ENCODE measurements at places on chromosomes 13 and 19. TPM values are rescaled to one million over a fixed set of nuclear protein-coding genes. Genes with fewer than 3 reads are reported as not detected.

- ATAC-seq, result no peak
Observed at GRCh38 chr19:57075801-57076492, 43.8 kb upstream of the USP29 start.

GRCh38 chr19:45440259-45440638 is 16.5 kb upstream of the ERCC1 start:
- no peak for ATAC-seq

DNA sequence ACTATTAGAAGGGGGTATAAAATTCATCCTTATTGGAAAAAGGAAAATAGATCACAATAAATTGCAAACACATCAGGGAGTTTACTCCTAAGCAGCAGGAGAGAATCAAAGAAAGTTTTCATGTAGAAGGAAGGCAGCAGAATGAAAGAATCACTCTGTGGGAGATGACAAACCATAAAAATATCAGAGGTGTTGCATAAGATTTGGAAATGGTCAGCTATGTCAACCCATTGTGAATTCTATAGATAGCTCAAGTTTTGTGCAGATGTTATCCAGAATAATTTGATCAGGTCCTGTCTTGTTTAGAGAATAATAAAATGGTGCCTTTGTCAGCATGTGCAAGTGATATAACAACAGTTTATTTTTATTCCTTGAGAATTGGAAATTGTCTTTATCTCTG is 622.4 kb downstream of the DCT start:
- no peak for ATAC-seq

GRCh38 chr19:42295831-42296525 is 6.0 kb upstream of the PRR19 start:
- ATAC-seq, result peak; percentile 87

GRCh38 chr19:2476451-2477140 is 669 bp downstream of the GADD45B start:
- no peak for ATAC-seq

- no peak for ATAC-seq
Observed at GRCh38 chr13:89382981-89383380, 1711.8 kb downstream of the SLITRK5 start.

- no peak for ATAC-seq
Observed at GRCh38 chr19:28999724-29000433, 213.1 kb downstream of the UQCRFS1 start.

GRCh38 chr19:41192574-41193429 is at the start of gene CYP2S1:
Gene CYP2S1, plus strand, starts transcription at chr19:41193219. Its CDS starts 46 bp downstream, at chr19:41193265.
- peak; percentile 88 for ATAC-seq

DNA sequence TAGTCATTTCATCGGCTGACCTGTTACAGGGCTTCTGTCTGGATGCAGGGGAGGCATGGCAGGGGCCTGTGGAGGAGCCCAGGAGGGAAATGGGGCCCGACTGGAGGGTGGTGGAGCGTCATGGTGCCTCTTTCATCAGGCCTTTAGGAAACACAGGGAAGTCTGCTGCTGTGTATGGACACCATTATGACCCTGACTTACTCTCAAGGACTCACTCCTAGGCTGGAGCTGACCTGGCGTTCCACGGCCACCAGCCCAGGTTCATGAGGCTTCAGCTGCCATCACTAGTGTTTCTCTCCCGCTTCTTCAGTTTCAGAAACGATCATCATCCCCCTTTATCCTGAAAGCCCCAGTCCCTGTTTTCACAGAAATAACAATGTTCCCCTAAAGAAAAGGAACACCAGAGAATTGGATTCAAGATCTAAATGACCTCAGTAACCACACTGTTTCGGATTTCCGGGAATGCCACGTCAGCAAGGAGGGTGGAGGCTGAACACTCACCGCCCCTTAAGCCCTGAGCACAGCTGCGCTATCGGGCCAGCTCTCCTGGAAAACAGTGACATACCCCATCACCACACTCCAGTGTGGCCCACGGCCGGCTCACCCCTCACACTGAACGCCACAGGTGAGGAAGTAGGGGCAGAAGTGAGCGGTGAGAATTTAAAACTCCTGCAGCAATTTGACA is 67.6 kb downstream of the SOX1 start:
- ATAC-seq, result no peak

DNA sequence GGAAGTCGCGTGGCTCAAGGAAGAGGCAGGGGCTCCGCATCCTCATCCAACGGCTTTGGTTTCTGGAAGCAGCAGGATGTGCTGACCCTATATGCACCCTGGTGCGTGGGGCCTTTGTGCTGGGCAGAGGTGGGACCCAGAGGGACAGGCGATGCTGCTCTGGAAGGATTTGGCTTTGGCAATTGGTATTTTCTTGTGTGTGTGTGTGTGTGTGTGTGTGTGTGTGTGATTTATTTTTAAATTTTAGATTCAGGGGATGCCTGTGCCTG is 321.9 kb upstream of the ZNF507 start:
- no peak for ATAC-seq

- no peak for ATAC-seq
Observed at GRCh38 chr13:46332772-46333171, 54.3 kb downstream of the RUBCNL start.

GRCh38 chr19:13133241-13133870 is 15.3 kb downstream of the NACC1 start:
- ATAC-seq, result no peak

Gene GIPC3
- total RNA-seq, result 0.24 TPM

Gene RNF17
- total RNA-seq, result not detected
